Stimulated activated CD4-positive, alpha-beta T cell treated with anti-CD3 and anti-CD28 coated beads, TNF-alpha, amount 100 ng/mL, for 1 hour (primary cell): ENCODE measurements at places on chromosomes 1 and 21.

GRCh38 chr1:171983584-171983983 is 142.3 kb downstream of the DNM3 start:
- no peak for DNase-seq

GRCh38 chr1:94012708-94013366 is 103.6 kb upstream of the GCLM start:
- DNase-seq = no peak

DNA sequence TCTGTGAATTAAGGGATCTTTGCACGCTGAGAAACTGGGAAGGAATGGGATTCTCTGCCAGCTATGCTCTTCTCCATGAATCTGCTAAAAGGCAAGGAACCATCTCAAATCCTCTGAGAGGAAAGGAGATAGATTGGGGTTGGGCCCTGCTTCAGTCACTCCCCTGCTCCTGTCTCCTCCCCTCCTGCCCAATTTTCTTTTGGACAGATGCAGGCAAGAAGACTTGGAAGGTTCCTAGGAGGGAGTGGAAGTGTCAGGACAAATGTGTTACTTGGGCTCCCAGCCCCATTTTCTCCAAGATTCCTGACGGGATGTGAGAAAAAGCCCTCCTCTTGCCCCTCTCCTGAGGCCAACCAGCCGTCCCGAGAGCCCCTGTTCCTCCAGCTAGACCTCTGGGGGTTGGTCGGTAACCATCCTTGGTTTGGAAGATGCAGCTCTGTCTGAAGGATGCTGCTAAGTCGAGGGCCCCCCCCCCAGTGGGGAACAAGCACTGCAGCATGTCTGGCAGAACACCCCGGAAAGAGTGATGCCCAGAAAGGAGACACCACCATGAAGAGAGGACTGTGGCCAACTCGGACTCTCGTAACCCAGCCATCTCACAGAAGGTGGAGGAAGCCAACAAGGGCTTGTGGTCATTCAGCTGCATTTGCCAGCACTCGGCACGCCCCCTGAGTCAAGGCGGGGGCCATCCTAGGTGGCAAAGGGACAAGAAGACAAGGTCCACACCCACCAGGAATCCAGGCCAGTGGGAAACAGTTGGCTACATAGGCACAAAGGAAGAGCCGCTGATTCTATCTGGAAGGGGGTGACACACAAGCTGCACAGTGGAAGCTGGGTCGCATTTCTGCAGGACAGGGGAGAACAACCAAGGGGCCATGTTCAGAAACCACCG is 43.7 kb downstream of the CDK18 start:
- no peak for DNase-seq

DNA sequence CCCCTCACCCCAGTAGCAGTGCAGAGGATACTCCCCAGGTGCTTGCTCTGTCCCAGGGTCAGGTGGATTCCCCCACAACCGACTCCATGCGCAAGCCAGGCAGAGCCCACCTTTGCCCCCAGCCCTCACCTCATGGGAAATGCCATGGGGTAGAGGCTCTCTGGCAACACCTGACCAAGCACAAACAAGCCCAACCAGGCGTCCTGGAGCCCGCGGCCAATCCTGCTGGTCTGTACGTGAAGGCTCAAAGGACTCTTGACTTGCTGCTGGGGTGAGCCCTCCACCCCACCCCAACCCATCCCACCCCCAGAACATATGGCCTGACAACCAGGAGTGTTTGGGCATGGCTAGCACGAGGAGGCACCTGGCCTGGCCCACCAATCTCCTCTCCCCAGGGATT is 1.8 kb downstream of the ADGRB2 start:
- DNase-seq = no peak

DNA sequence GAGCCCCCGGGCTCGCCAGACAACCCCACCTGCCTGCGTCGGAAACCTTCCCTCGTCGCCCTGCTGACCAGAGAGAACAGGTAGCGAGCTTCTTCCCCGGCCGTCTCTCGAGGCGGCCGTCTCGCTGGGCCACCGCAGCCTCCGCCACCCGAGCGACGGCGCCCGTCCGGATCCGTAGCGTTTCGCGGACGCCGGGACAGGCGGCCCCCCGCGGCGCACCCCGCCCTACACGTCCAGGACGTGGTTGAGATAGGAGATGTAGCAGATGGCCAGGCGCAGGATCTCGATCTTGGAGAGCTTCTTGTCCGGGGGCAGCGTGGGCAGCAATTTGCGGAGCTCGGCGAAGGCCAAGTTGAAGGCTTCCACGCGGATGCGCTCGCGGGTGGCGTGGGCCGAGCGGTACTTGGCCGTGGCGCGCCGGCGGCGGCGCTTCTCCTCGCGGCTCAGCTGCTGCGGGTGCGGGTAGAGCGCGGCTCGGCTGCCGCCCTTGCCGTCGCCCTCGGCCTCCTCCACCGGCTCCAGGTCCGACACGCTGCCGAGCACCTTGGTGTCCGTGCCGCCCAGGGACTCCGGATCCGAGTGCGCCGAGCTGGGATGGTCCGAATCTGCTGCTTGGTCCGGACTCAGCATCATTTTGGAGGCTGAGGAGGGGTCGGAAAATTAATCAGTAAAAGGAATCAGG is 3.0 kb downstream of the NHLH2 start:
- no peak for DNase-seq

DNA sequence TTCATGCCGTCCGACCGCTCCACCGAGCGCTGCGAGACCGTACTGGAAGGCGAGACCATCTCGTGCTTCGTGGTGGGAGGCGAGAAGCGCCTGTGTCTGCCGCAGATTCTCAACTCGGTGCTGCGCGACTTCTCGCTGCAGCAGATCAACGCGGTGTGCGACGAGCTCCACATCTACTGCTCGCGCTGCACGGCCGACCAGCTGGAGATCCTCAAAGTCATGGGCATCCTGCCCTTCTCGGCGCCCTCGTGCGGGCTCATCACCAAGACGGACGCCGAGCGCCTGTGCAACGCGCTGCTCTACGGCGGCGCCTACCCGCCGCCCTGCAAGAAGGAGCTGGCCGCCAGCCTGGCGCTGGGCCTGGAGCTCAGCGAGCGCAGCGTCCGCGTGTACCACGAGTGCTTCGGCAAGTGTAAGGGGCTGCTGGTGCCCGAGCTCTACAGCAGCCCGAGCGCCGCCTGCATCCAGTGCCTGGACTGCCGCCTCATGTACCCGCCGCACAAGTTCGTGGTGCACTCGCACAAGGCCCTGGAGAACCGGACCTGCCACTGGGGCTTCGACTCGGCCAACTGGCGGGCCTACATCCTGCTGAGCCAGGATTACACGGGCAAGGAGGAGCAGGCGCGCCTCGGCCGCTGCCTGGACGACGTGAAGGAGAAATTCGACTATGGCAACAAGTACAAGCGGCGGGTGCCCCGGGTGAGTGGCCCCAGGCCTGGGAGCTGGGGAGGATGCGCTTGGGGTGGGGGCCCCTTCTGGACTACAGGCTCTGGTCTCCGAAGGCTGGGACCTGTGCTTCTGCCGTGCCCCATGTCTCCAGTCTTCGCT is 1.1 kb downstream of the SKI start:
- DNase-seq = no peak

DNA sequence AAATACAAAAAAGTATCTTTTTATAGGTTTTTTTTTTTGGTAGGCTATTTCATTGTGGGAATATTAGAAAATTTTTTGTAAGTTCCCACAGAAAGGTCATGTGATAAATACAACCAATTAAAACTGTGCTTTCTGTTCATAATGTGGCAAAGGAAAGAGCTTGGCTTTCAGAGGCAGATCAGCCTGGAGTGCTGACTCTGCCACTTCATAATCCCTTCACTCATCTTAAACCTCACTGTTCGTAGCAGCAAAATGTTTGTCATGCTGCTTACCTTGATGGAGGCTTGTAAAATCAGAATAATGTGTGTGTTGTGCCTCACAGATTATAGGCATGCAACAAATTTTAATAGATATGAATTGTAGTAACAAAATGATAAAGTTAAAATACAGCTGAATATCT is 176.8 kb downstream of the ZP4 start:
- no peak for DNase-seq

DNA sequence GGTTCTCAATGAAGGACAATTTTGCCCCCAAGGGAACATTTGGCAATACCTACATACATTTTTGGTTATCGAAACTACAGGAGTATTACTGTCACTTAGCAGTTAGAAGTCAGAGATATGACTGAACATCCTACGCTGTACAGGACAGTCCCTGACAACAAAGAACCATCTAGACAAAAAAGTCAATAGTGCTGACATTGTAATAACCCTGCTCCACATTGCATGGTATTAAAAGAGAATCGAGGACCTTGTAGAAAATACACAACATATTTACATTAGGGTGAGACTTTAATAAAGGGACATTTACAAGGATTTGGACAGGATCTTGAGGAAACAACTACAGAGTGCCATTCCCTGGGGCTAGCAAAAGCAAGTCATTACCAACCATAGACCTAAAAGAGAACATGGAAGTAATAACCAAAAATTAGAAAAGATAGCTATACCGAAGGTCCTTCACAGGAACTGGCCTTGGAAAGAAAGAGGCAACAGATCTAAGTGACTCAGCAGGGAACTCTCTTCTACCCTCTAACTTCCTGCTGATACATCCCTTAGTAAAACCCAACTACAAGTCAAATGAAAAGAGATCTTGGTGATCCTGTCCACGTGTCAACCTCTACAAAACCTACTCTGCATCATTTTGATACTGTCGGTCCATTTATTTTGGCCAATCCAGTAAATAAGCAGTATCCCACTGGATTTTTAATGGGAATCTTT is 40.2 kb downstream of the ANGPTL3 start:
- DNase-seq = no peak

DNA sequence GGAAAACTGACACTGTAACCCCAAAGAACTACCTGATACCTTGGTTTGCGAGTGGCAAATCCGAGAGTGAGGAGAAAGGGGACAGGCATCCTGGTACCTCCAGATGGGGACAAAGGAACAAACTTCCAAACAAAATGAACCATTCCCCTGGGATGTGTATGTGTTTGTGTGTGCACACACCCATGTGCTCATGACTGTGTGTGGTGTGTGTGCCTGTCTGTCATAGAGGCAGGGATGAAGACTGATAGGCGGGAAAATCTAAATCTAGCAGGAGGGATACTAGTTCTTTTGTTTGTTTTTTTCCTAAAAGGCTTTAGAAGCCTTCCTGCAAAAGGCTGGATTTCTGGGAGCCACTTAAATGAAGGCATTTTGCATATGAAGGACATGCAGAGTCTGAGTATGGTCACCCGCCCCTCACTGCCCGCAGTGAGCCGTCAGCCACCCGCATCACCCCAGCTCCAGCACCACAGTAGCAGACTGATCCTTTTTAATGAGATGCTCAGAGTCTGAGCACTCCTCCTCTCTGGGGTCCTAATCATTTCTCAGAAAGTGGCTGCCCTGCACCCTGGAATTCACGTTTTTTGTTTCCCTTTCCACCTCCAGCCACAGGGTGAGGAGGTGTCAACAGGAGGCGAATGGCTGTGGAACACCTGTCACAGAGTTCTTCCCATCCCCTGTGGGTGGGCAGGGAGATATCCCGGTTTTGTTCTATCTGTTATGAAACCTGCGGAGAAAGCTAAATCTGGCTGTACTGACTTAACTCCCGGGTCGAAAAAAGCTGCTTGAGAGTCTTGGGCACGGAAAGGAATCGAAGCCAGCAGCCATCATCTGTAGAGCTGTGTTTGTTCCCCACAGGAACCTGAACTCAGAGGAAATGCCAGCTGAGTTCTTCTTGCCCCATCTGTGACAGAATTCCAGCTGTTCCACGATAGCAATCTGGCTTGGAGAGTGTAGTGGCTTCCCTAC is 34.9 kb downstream of the UTP25 start:
- no peak for DNase-seq

DNA sequence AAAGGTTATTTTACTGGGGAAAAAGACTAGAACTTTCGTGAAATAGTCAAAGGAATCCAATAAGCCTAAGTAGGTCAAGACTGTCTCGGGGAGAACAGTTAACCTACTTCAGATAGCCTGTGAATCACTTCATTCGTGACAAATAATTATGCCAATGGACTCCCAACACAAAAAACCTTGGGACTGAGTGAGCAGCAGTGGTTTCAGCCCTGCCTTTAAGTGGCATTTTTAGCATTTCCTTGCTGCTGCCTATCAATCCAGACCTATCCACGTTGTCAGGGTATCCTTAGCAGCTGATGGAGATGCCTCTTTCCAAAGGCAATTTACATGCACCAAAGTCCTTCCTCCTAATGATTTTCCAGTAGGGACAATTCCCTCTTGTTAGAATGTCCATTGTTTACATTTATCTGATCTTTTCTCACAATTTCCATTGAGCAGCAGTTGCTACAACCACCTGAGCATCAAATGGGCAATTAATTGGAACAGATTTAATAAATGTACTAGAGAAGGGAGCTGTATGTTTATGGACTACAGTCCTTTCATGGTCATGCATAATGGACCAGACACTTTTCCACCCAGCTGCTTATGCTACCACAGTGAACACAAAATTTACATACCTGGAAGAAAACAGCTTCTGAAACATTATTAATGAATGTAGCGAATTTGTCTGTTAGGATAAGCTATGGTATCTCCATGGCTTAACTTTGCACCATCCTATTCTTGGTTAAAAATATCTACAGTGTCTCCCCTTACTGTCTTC is 75.8 kb downstream of the TM2D1 start:
- no peak for DNase-seq

DNA sequence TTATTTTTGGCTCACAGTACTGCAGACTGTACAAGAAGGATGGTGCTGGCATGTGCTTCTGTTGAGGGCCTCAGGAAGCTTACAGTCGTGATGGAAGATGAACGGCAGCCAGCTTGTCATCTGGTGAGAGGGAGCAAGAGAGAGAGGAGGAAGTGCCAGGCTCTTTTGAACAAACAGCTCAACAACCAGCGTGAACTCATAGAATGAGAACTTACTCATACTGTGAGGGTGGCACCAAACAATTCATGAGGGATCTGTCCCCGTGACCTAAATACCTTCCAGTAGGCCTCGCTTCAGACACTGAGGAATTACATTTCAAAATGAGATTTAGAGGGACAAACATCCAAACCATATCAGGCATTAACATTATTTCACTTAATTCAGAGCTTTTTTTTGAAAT is 84.7 kb downstream of the PKN2 start:
- DNase-seq = no peak

GRCh38 chr1:40332695-40333094 is 15.6 kb upstream of the COL9A2 start:
- no peak for DNase-seq

- DNase-seq = no peak
Observed at GRCh38 chr1:172180501-172181285, 239.8 kb upstream of the C1orf105 start.

DNA sequence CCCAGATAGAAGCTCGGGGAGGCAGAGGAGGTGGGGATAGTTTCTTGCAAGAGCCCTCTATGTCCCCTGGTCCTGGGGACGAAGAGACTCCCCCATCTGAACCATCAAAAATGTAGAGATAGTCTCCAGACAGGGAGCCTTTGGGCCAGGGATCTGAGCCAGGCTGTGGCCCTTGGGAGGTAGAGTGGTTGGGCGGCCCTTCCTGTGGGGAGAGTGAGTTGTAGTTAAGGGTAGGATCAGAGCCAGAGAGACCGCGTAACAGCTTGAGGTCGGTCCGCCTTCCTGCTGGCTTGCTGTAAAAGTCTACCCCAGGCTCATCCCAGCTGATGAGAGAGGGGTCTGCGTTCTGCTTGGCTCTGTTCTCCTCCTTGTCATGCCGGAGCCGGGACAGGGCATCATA is 25.3 kb downstream of the PIK3C2B start:
- no peak for DNase-seq
